Activated T-helper 1 cell treated with anti-CD3 and anti-CD28 coated beads, Interleukin-2, amount 50 U/mL, for 16 hours (primary cell): ENCODE measurements at places on chromosomes 11 and 22.

DNA sequence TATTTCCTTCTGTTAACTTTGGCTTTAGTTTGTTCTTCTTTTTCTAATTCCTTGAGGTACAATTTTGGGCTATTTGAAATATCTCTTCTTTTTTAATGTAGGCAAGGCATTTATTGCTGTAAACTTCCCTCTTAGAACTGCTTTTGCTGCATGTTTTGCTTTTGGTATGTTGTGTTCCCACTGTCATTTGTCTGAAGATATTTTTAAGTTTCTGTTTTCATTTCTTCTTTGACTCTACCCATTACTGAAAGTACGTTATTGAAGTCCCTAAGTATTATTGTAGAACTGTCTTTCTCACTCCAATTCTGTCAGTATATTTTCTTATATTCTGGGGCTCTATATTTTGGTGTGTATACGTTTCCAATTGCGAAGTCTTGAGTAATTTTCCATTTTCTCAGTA, 77.9 kb downstream of the KCNQ1OT1 start:
- DNase-seq: no peak

GRCh38 chr11:93832780-93833179, 17.6 kb downstream of the VSTM5 start:
- no peak for DNase-seq

DNA sequence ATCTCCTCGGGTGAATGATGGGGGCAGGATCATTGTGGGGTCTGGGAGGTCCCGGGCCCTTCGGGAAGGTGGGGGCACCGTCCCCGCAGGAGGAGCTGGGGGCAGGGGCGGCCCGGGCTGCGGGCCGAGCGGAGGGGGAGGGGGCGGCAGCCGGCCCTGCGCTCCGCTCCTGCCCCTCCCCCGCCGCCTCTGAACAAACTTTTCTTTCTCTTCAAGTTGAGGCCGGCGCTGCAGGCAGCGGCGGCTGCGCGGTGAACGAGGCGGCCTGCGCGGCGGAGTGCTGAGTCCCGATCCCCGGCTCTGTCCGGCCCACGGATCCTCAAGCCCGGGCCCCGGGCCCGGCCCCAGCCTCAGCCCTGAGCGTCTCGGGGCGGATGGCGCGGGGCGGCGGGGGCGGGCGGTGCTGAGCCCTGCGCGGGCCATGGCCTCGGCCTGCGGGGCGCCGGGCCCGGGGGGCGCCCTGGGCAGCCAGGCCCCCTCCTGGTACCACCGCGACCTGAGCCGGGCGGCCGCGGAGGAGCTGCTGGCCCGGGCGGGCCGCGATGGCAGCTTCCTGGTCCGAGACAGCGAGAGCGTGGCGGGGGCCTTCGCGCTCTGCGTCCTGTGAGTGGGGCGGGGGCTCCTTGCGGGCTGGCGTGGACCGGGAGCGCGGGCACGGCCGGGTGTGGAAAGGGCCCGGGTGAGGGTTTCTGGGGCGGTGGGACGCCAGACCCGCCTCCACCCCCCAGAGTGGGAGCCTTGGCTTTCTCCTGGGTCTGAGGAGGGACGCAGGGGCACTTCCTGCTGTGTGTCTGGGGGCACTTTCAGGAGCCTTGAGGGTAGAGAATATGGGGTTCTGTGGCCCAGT, at the start of gene INPPL1:
Gene INPPL1 (plus strand): TSS at position 204 of the 847 bp plus-strand sequence. CDS start 218 bp downstream, at position 422.
- no peak for DNase-seq

DNA sequence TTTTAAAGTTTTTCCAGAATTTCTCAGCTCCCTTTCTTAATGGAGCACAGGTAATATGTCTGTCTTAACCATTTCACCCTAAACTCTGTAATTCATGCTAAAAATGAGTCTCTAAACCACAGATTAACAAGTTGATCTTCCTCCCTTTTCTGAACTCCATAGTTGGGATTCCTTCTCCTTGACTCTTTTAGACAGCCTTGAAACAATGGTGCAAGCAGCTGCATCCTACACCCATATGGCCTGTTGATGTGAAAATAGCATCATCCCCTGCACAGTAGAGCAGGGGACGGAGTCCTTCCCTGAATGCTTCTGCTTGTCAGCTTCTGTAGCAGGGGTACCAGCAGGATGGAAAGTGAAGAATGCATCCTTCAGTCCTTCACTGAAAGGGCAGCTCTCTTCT, 192.8 kb upstream of the SORL1-AS1 start:
- DNase-seq: no peak

DNA sequence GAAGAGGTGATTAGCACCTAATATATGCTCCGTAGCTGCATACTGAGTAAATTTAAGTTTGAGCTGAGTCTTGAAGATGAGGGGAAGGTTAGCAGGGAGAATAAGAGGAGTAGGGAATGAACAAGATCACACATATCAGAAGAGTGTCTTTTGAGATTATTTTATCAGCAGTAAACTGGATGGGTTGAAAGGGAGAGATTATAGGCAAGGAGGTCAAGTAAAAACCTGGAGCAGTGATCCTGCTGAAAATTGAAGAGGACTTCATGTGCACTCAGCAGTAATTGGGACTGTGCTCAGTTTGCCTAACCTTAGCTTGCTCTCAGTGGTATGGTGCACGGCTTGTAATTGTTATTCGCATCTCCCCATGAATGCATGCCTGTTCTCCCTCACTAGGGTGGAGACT, 79.5 kb upstream of the PICALM start:
- no peak for DNase-seq
